ENCODE measurements at places on chromosomes 1 and 21.

DNA sequence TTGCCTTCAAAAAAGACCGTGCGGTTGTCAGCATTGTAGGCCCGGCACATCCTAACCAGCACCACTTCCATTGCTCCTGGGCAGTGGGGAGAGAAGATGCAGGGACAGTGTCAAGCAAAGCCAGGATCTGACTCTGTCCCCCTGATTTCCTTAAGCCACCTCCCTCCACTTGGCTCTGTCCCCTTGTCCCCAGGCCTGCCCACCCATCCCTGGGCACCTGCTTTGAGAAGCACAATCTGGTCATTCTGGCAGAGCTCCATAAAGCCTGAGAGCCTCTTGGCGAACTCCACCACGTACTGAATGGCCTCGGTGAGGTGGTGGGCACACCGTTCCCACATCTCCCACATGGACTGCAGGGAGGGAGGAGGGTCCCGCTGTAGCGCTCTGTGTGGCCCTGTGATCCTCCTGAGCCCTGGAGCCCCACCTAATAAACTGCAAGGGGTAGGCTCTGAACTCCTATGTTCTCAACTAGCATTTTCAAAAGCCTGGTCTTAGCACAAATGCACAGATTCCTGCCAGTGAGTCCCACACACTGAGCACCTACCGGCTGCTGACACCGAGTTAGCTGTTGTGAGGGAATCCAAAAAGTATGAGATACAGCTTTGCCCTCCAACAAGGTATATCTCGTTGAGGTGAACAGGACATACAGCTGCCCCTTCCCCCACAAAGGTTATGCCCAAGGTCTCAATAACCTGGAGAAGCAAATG is 8.2 kb upstream of the LINGO4 start:
- DNase-seq = no peak

GRCh38 chr21:44348861-44349260 is 4.6 kb upstream of the TRPM2 start:
- DNase-seq = no peak

DNA sequence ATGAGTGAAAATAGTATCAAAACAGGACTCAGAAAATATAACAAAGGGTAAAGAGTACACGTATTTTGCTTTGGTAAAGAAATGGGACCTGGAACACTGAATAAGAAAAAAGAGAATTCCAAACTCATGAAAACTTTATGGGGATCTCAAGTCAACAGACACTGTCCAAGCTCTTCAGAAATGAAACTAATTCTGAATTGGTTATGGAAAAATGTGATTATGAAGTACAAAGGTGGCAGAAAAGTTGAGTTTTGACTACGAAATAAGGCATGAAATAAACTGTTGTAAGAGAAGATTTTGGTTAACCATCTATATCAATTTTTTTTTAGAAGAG is 8.4 kb downstream of the EGLN1 start:
- no peak for DNase-seq

- peak; percentile 19 for DNase-seq
Observed at GRCh38 chr1:240613356-240614142, 1.6 kb upstream of the GREM2 start.

- DNase-seq = no peak
Observed at GRCh38 chr1:2240270-2241156, 12.4 kb downstream of the SKI start.

DNA sequence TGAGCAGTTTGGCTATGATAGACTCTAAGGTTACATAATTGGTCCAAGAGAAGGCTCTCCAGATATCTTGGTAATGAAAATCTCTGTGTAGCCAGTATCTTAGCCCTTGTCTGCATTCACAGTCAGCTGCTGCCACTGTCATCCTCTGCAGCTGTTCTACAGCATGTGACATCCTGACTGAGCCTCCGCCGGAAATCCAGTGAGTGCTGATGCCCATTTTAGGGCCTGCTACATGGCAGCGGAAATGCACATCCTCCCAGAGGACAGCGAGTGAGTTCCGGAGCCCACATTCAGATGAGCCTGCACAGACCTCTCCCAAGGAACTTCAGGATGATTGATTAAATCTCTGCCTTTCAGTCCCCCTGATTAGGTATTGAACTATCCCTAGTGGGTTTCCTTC is 237.1 kb downstream of the HHIPL2 start:
- DNase-seq = peak; percentile 10

GRCh38 chr1:160713161-160713560 is 1.5 kb upstream of the CD48 start:
- DNase-seq = no peak

DNA sequence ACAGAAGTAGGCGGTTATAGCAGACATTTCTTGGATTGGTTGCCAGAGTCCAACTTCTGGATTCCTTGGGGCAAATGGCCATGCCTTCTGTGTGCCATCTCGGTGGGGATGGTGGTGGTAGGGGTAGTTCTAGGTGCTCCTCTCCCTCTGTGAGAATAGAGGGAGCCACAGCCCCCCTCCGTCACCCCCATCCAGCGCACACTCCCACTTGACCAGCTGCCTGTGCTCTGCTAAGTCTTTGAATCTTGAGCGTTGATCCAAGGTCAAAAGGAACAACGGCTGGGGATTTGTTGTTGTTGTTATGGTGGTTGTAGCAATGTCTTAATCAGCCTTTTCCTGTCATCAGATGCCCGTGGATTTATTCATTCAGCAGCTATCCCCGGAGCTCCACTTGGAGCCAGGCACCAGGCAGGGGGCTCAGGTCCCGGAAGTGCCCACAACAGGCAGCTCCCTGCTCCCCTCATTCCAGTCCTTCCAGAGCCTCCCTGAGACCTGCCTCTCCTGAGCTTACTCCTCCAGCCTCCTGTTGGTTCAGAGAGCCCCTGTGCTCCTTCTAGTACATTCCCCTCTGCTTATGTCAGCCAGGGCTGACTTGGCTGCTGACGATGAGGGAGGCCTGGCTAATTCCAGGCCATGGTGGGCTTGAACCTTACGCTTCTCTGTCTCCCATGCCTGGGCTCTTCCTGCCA is 146.6 kb upstream of the WNT4 start:
- no peak for DNase-seq

DNA sequence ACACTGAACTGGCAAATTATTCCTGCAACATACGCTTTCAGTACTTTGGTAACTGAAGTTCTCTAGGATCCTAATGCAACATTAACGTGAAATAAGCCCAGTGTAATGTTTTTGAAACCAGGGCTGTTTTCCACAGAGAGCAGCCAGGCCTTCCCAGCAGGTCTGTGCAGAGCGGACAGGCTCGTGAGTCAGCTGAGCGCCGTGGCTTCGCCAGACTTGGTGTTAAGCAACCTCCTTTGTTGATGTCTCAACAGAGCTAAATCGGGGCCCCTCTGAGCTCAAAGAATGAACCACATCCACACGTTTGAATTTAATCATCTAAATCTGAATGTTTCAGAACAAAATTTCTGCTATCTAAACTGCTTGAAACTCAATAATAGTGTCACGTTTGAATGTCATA is 181.8 kb upstream of the FMN2 start:
- no peak for DNase-seq

- no peak for DNase-seq
Observed at GRCh38 chr1:28416509-28417194, 47.1 kb downstream of the PHACTR4 start.

DNA sequence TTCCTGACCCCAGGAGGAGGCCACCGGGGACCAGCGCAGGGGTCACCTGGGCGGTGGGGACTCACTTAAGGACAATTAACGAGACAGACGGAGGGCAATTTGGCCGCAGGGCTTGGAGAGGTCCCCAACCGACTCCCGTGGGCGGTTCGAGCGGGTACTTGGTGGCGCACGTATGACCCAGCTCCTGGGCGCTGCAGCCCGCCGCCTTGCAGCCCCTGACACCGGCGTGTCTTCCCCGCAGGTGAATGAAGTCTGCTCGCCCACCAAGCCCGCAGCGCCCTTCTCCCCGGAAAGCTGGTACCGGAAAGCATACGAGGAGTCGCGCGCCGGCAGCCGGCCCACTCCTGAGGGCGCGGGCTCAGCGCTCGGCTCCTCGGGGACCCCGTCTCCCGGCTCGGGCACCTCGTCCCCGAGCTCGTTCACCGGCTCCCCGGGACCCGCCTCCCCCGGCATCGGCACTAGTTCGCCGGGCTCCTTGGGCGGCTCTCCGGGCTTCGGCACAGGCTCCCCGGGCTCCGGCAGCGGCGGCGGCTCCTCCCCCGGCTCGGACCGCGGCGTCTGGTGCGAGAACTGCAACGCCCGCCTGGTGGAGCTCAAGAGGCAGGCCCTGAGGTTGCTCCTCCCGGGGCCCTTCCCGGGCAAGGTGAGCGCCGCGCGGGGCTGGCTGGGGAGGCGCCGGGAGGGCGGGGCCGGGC is 1.4 kb downstream of the KIF26B start:
- DNase-seq = peak; percentile 69

DNA sequence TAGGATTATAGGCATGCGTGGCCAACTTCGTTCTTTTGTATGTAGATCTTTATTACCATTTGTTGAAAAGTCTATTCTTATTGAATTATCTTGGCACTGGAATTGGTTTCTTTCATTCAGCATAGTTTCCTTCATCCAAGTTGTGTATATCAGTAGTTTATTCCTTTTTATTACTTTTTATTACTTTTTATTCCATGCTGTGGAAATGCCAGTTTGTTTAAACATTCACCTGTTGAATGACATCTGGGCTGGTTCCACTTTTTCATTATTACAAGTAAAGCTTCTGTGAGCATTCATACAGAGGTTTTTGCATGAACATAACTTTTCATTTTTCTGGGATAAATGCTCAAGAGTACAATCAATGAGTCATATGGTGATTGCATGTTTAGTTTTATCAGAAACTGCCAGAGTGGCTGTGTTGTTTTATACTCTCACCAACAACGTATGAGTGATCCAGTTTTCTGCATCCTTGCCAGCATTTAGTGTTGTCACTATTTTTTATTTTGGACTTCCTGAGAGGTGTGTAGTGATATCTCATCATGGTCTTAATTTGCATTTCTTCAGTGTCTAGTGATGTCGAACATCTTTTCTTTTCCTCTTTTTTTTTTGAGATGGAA is 28.6 kb downstream of the PTPRU start:
- DNase-seq = no peak

GRCh38 chr1:112721966-112722524 is 6.9 kb upstream of the PPM1J start:
- no peak for DNase-seq

Data from T-helper 2 cell (primary cell).